ENCODE measurements at places on chromosomes 12 and 14.

GRCh38 chr12:2297658-2298057 lies 244.9 kb downstream of the CACNA1C start:
- no peak for DNase-seq

DNA sequence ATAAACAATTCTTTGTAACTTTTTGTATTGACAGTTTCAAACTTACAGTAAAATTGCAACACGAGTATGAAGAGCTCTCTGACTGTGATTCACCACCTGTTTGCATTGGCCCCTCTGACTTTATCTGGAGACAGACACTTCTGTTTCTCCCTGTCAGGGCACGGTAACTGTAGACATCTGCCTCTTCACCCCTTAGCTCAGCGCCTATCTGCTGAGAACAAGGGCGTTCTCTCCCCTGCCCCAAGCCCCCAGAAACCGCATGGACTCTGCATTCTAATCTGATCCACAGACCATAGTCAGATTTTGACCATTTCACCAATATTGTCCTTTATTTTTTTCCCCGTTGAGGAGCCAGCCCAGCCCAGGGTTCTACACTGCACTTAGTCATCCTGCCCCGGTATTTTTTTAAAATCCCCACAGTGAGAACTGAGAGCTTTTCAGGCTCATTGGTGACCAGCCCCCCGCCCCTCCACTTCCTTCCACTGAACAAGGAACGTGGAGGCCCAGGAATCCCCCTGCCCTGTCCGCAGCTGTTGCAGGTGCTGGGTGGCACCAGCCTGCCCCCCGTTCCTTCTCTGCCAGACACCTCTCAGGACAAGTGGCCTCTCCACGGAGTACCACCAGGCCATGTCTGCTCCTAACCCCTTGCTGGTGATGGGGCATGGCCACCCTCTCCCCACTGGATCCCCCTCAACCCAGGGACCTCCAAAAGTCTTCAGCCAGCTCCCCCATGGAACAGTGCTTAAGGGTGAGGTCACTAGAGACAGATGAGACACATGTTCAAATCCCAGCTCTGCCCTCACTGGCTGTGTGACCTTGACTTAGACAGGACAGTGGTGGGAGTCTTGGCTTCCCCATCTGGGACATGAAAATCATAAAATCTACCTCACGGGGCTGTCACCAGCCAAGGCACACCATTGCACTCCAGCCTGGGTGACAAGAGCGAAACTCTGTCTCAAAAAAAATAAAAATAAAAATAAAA lies 11.2 kb downstream of the RHOF start:
- no peak for DNase-seq

DNA sequence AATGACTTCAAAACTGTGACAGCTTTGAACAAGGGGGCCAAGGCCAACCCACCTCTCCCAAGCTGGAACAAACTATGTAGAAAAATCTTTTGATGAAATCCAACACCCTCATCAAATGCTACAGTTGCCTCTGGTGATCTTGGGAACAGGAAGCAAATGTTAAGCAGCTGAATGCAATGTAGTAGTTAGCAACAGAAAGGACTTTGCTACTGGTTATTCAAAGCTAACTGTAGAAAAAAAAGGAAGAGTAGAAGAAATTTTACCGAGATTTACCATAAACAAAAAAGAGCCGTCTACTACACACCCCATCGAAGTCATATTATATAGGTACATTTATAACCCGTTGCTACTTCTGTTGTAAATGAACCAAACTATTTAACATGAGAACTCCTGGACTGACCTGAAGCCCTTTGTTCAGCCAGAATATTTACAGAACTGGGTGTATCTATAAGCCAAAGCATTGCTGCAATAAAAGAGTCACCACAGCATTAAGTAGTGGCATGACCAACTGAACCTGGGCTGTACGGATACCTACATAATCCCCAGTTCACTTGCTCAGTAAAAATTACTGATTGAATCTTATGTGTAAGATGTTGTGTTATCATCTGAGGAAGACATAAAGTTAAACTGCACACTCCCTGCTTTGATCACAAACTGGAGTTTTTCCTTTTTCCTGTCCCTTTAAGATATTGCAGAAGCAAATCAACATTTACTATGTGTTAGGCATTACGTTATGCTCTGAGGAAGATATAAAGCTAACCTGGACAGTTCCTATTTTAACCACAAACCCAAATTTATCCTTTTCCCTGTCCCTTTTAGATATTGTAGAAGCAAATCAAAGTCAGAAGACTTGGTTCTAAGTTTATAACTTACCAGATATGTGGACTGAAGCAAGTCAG lies 25.1 kb downstream of the SYNJ2BP start:
- DNase-seq, result no peak

DNA sequence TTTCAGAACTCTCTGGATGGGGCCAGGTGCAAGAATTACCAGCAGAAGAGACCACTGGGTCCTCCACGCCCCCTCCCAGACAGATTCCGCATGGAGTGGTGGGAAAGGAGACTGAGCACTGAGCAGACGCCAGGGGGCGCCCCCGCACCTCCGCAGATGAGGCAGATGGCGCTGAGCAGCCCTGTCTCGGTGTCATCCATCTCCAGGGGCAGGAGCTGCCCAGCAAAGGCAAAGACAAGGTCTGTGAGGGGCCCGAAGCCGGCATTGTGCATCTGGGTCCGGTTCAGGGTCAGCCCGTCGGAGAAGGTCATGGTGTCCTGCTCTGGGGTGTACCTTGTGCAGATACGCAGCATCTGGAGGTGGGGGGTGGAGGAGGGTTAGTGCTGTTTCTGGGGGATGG lies 6.3 kb upstream of the ITGB7 start:
- peak; percentile 84 for DNase-seq

- no peak for DNase-seq
These were observed 142.3 kb downstream of the RIMBP2 start for GRCh38 chr12:130573766-130574165.

All from AG20443 (cell line).